ENCODE measurements at places on chromosomes 6 and 20.

DNA sequence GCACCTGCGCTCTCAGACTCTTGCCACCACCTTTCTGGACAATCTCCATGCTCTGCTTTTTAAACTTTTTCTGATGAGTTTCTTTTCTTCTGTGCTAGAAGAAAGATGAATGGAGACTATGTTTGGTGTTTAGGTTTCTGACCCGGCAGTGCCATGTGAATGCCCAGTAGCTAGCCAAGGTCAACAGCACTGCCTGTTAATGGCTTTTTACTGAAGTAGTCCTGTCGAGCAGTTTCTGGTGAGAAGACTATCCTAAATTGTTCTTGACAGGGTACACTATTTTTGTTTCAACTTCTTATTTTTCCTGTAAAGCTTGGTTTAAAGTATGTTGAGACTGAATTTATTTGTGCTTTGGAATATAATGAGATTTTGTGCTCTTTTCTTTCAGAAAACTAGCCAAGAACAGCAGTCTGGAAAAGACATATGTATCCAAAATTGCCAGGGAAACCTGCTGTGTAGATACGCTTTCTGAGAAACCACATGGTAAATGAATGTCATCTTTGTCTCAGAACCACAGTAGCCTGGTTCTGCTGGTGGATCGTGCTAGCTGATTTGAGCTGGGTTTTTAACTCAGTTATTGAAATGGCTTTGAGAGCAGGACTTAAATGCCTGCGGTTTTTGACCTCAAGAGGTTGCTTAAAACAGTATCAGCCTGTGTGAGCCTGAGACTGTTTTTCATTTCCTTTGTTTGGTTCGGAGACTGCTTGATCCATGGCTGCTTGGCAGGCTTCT, 48.1 kb downstream of the KCNS1 start:
- peak; percentile 33 for DNase-seq

GRCh38 chr6:166957805-166958076, 1.4 kb upstream of the RNASET2 start:
- no peak for DNase-seq

DNA sequence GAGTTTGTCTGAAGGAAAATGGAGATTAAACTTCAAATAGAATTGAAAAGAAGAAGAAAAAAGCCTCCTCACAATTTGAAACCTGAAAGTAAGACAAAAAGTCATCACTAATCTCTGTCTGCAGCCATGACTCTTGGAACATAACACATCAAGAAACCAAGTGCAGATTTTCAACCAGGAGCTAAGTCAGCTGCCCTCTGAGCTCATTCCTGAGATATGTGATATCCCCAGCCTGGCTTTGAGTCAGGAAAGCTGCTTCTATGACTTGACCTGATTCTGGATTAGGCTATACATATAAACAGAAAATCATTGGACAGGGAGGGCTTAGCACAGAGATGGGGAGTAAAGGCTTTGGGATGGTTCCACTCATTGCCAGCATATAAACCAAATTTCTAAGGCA, 891.4 kb downstream of the TFAP2A start:
- DNase-seq = no peak

GRCh38 chr6:12241493-12242175, 48.5 kb upstream of the EDN1 start:
- no peak for DNase-seq

GRCh38 chr6:125558241-125558843, 191.1 kb upstream of the HEY2 start:
- no peak for DNase-seq

DNA sequence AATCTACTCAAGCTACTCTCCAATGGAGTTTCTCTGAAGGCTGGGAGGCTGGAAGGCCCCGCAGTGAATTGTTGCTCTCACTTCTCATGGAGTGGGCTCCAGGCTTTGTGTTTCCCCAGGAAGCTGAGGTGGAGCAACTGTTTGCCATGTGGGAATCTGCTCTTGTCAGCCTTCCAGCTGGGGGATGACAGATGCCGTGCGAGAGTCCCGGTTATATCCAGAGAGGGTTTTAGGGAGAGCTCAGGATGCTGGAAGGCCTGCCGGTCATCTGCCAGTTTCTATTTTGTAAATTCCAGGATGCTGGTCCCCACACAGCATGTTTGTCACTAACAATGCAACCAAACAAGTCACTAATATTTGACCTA, 98.2 kb upstream of the NAA20 start:
- DNase-seq = no peak

DNA sequence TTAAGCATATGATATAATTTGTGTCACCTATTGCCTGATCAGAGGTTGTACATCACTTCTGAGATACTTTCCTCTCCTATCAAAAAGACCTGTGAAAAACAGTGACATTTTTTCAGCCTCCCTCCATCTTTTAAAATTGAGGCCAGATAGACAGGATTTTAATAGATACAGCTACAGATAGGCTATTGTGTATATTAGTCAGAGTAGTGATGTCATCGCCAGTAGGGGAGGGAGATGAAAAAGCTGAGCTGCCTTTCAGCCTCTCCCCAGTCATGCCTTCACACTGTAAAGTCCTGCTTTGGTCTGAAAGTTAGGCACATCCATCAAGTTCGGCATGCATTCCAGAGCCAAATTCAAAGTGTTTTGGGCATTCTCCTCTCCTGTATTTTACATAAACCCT, 7.9 kb upstream of the PABPC1L start:
- no peak for DNase-seq

DNA sequence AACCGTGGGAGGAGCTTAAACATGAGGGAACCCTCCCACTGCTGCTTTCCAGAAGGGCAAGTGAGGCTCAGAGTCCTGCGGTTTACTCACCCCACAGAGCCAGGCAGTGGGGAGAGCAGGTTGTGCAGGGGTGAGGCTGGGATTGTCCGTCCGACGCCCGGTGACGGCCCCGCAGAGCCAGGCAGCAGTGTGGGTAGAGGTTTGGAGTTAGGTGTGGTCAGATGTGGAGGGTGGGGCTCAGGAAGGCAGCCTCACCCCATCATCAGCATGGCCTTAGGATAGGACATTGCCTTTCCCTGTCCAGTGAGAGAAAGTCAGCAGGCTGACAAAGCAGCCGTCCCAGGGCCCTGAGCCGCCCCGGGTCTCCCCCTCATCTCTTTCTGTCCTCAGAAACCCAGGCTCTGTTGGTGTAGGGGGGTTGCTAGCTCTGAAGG, 234.6 kb downstream of the DLL1 start:
- no peak for DNase-seq

GRCh38 chr20:17276101-17276500, 49.3 kb downstream of the PCSK2 start:
- no peak for DNase-seq

DNA sequence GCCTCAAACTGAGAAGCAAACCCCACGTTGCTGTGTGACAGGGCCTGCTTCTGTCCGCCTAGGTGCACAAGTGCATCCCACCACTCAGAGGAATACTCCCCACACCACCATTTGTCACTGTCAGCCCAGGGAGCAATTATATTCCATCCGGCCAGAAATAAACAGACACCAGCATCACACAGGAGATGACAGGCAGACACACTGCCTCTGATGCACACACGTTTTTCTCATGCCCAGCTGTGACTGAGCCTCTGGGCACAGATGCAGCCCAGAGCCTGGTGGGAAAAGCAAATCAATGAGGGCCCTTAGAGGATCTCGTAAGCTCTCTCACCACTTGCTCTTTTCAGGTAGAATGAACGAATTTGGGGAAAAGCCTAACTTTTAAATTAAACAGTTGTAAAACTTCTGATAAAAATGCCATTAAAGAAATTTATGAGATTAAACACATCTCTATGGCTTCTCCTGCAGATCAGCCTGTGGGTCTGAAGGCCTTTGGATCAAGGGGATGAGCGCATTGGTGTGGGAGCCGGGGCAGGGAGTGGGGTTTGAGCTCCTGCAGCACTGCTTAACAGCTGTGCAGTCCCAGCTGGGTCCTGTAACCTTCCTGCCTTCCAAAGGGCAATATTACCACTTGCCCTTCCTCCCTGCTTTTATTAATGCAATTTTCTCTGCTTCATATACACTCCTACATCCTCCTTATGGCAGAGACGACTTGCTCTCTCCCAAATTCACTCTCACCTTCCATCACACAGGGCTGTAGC, 624.3 kb downstream of the PTPRT start:
- DNase-seq = no peak

- DNase-seq = no peak
These were observed 37.6 kb upstream of the TENT5A start for GRCh38 chr6:81790034-81790433.
